ENCODE measurements at places on chromosomes 1 and 21.

- peak; percentile 52 for DNase-seq
Measured at GRCh38 chr1:12600880-12601633, 17.0 kb downstream of the DHRS3 start.

GRCh38 chr21:41566500-41567014 is 58.6 kb upstream of the TMPRSS2 start:
- DNase-seq: no peak

DNA sequence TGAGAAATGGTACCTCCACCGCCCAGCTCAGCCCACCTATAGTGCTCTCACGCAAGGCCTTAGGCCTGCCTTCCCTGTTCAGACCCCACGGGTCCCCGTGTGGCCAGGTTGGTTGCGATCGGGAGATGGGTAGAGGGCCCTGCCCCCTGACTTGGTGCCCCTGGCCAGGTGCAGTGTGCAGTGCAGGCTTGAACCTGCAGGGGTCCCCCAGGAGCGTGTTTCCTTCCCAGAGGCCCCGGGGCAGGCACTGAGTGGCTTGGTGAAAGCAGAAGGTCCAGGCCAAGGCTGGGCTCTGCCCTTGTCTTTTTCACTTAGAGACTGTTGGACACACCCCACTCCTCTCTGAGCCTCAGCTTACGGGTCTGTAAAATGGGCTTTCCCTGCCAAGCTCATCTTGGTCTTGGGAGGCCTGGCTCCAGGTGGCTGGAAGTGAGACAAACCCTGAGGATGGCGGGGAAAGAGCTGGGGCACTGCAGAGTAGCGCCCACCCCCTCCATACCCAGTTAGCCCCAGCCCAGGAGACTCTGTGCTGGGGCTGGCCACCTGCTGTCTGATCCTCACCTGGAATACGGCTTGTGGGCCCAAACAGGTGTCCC is 9.3 kb upstream of the HES5 start:
- peak; percentile 55 for DNase-seq

DNA sequence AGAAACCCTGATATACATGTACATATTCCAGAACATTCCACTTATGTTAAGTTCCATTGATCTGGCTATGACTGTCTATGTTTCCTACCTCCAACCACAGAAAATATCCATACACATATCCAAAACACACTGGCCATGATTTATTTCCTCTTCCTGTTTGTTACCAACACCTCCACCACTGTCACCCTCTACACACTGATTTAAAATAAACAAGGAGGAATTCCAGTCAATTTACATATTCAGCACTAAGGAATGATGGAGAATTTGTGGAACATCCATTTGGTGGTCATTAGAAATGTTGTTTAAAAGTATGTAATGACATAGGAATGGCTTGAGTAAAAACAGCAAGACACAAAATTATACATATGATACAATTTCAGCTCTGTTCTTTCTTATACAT is 5.5 kb upstream of the STX6 start:
- DNase-seq: no peak

- no peak for DNase-seq
Measured at GRCh38 chr1:233359431-233359830, 31.9 kb downstream of the MAP3K21 start.

GRCh38 chr1:48215222-48215621 is 7.3 kb upstream of the SLC5A9 start:
- no peak for DNase-seq

DNA sequence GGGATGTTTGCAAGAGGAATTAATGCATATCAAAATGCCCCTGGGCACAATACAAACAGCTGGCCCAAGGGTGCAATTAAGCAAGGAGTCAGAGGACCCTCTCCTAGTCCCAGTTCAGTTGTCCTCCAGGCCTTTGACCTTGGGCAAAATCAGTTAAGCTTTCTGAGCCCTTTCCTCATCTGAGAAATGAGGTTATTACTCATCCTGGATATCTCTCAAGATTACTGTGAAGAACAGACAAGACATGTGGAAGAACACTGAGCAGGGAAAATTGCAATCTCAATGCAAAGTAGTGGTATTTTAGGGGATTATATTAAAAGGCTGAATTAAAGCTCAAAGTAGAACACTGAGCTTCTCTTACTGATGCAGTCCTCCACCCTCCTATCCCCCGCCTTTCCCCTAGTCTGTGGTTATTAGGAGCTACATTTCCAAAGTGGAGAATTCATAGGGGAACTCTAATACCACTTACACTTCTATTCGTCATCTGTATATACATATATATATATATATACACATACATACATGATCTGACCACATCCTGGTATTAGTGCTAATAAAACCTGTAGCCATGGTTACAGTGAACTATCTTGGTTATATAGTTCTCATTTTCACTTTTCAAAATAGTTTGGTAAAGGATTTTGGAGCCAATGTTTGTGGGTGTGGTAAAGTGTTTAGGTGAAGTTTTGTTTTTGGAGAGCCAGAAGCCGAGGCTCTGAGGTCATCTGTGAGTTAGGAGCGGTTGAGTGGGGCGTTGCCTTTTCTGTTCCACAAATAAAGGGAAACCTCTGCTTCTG is 18.1 kb downstream of the KIAA0040 start:
- no peak for DNase-seq

GRCh38 chr1:62286786-62287224 is 32.4 kb downstream of the KANK4 start:
- no peak for DNase-seq

DNA sequence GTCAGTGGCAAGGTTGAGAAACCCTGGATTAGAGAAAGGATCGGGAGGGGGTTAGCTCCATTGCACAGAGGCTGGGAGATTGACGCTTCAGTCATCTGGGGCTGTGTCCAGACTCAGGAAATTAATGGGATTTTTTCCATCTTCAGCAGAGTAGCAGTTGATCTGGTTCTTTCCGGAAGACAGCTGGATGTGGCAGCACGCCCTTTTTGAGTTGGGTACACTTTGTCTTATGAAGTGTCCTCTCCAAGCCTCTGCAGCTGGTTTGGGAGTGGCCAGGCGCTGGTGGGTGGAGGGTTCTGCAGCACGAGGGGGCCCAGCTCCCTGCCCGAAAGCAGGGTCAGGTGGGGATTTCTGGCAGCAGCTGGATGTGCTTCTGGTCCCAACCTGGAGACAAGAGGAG is 95.1 kb downstream of the TAS1R2 start:
- no peak for DNase-seq

DNA sequence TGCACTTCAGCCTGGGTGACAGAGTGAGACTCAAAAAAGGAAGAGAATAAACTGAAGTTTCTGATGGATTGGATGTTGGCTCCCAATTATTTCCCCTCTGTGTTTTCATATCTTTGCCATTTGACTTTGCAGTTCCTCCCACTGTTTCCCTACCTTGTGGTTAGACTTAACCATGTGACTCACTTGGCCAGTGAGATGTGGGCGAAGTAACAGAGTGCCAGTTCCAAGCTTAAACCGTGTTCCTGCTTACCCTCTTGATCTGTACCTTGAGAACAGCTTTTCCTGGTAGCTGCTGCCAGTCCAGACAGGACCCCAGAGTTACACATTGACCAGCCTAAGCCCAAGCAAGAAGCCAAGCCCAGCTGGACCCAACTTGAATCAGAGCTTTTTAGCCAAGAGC is 323.4 kb downstream of the LTN1 start:
- DNase-seq: no peak

GRCh38 chr1:9855186-9855585 is 31.4 kb upstream of the CLSTN1 start:
- no peak for DNase-seq

DNA sequence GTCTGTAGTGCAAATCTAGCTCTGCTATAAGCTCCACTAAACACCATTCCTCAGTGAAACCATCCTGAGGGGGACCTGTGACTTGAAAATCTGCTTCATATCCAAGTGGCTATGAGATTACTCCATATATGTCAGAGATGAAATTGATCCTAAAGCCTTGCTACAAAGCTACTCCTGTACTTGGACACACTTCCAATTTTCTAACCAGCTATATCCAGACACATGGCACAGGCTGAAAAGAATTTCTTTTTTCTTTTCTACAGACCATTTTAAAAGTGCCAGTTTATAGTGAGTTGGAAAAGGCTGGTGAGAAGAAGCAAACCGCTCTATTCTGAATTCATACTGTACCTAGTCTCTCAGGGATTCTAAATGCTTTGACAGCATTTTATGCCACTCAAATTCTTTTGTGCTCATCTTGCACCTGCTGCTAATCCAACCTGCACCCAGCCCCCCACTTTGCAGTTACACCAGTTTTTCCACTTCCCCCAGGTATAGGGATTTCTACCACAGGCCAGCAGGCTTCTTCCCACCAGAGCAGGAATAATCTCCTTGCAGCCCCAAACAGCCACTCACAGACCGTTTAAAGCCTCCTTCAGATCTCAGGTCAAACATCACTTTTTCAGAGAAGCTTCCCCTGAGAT is 112.5 kb downstream of the RERE start:
- DNase-seq: no peak

- DNase-seq: no peak
Measured at GRCh38 chr1:31467005-31467674, 54.1 kb downstream of the SERINC2 start.

DNA sequence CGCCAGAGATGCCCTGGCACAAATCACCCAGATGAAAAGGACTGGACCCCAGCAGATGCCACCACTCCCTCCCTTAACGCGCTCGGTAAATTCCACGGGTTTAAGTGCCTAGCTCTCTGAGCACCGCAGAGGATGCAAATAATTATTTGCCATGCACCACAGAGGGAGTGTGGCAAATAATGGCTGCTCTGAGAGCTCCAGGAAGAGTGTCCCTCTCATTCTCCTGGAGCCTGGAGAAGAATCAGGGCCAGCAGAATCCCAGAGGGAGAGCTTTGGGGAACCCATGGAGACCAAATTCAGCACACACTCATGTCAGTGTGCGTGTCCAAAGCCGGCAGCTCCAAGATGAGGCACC is 667 bp downstream of the HHIPL2 start:
- no peak for DNase-seq

DNA sequence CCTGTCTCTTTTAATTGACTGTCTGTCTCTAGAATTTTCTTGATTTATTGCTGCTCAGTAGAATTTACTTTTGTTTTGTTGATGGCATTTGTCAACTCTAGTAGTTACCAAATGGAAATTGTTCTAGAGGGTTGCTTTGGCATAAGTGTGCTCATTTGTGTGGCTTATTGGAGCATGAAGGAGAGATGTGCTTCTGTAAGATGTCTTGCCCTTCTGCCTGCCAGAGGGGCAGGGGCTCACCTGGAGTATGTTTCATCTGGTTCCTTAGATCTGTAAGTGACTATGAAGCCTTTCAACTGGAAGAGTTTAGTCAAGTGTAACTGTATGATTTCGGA is 345.5 kb downstream of the DISC1 start:
- no peak for DNase-seq

DNA sequence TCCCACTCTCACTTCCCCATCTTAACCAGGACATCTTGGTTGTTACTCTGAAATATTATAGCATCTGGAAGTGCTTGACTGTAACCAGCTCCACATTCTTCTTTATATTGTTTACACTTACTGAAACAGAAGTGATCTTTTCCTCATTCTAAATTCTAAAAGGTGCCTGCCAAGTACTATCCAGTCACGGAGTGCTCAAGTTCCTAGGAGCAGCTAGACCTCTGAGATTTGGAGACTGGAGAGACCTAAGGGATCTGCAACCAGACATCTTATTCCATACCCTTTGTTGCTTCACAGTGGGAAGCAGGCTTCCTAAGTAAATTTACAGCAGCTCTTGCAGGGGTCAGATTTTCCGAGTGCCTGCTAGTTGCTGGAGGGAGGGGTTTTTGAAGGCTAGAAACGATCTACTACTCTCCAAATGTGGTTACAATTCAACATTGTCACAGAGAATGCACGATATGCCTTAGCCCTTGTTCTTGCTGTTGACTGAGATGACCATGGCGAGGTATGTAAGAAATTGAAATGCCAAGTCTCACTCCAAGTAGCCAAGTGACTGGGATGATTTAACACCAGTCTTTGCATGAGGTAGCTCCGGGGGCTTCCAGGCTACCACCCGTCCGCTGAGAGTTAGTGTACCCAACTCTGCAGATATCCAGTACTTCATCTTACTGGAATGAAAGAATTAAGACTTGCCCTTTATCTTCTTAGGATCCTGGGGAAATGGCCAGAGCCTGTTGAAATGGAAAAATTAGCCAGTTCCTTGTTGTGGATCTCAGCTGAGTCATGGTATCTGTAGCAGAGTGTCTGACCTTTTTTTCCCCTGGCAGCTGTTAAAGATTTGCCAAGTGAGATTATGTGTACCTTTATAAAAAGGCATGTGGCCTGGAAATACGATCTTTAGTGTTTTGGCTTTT is 150.8 kb downstream of the MAST2 start:
- DNase-seq: no peak

- DNase-seq: no peak
Measured at GRCh38 chr1:68429233-68429808, 20.4 kb downstream of the RPE65 start.

- DNase-seq: no peak
Measured at GRCh38 chr1:157114183-157115121, 14.8 kb upstream of the ETV3L start.

- no peak for DNase-seq
Measured at GRCh38 chr1:70171512-70171911, 33.9 kb downstream of the LRRC40 start.

DNA sequence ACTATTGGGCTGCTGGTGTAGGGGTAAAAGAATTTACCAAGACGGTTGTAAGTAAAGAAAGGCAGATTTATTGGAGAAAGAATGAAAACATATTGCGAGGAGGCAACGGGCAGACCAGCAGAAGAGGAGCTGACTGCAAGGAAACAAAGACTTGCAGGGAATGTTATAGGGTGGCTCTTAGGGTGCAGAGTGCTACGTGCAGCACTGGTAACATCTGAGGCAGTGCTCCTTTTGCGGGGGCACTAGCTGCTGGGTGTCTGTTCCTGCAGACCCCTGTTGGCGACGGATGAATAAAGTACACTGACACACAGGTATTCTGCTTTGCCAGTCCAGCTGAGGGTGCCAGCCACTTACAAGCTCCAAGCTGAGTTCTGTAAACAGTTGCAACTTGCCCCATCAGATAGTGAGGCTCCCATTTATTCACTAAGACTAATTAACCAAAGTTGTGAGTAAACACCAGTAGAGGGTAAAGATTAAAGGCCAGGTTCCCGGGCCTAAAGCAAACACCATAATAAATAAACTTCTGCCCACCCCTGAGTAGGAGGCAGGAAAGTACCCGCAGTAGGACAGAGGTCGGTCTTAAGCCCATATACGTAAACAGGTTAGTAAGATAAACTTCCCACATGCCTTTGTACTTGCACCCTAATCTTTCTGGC is 140.2 kb upstream of the KCNK1 start:
- DNase-seq: no peak

GRCh38 chr1:187342495-187342894 is 513.7 kb downstream of the PLA2G4A start:
- no peak for DNase-seq

DNA sequence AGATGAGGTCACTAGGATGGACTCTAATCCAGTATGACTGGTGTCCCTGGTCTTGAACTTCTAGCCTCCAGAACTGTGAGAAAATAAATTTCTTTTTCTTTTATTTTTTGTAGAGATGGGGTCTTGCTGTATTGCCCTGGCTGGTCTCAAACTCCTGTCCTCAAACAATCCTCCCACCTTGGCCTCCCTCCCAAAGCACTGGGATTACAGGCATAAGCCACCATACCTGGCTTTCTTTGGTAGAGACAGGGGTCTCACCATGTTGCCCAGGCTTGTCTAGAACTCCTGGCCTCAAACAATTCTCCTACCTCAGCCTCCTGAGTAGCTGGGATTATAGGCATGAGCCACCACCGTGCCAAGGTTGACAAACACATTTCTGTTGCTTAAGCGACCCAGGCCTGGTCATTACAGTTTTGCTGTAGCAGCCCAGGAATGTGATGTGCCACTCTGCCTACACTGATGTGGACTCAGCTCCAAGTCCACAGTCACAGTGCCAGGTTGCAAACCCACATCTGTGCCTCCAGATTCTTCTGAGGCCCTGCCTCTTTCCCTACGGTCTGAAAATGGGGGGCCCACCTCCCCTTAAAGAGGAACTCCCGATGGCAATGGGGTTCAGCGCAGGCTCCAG is 15.9 kb downstream of the PYCR2 start:
- DNase-seq: no peak

Data from activated naive CD8-positive, alpha-beta T cell treated with anti-CD3 and anti-CD28 coated beads for 36 hours (primary cell).